Activated T-cell treated with anti-CD3 and anti-CD28 coated beads, Interleukin-2, amount 50 U/mL, for 48 hours (primary cell): ENCODE measurements at places on chromosomes 1 and 21.

- no peak for DNase-seq
These were observed 20.9 kb upstream of the SLC1A7 start for GRCh38 chr1:53163291-53163768.

GRCh38 chr1:92167151-92167550 is 50.6 kb upstream of the C1orf146 start:
- no peak for DNase-seq

- peak; percentile 11 for DNase-seq
These were observed 4.3 kb downstream of the TRIM46 start for GRCh38 chr1:155177918-155178281.

GRCh38 chr21:31351438-31351837 is 7.4 kb upstream of the TIAM1 start:
- DNase-seq, result no peak

DNA sequence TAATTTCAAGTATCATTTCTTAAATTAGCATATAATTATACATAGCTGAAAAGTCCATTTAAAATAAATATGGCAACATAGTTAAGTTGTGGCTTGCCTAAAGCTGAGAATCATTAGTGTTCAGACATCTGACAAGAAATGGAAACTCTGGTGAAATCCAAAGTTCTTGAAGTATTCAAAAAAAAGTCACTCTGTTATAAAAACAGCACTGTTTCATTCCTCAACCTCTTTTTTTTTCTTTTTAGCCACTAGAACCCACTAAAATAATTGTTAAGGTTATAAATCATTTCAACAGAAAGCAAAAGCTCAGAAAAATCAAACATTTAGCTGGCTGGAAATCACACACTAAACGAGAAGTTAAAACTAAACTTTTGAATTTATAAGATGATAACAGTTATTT is 476.7 kb downstream of the LTN1 start:
- DNase-seq, result no peak

- DNase-seq, result no peak
These were observed 125.5 kb downstream of the CHRM3 start for GRCh38 chr1:239511875-239512274.

- DNase-seq, result no peak
These were observed 28.6 kb upstream of the DISC1 start for GRCh38 chr1:231597971-231598370.

- no peak for DNase-seq
These were observed 14.5 kb downstream of the AXDND1 start for GRCh38 chr1:179380299-179380698.

DNA sequence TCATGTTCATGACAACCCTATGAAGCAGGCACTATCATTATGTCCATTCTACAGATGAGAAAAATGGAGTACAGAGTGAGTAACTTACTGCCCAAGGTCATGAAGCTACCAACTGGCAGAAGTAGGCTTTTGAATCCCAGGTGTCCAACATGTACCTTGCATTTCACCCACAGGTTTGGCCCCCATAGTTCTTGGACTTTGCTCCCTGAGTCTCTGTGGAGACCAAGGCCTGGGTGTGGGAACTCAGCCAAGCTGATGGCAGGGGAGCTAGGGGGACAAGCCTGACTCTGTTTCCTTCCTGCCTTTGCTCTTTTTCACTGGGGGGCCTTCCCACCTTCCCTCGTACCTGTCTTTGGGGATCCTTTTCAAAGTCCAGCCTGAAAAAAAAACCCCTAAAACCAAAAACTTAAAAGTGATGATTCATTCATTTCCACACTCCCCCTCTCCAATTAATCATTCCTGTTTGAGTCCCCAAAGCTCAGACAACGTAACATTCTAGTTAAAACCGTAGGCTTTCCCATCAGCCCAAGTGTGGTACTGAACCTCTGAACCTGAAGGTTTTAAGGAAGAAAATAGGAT is 8.5 kb upstream of the TTC22 start:
- DNase-seq, result no peak

GRCh38 chr1:89986020-89986419 is 8.9 kb upstream of the ZNF326 start:
- DNase-seq, result no peak

- DNase-seq, result no peak
These were observed 122.7 kb downstream of the MATN1 start for GRCh38 chr1:30600706-30601105.

- peak; percentile 44 for DNase-seq
These were observed 110.0 kb downstream of the GRIK3 start for GRCh38 chr1:36924282-36924811.

DNA sequence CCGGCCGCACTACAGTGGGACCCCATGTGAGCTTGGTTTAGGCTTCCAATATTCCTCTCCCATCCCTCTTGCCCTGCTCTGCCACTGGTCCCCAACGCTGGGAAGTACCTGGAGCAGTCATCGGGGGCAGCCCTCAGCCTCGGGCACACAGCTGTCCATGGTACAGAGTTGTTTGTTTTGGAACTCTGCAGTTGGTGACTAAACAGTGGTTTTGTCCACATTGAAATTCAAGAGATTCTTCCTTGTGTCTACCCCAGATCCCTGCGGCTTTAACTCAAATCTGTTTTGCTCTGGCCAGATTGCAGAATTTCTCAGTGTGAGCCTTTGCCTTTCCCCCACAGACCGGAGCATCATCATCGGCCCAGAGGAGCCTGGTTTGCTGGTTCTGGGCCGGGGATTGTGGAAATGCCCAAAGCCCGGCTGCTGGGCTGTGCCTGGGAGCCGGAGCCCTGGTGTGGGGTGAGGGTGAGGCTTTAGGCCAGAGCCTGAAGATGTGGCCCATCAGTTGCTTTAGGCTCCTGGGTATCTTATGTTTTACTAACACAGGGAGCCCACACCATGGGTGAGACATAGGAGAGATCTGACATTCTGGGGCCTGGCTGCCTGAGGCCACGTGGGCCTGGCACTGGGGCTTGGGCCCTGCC is 93.2 kb downstream of the ARHGEF10L start:
- DNase-seq, result no peak

GRCh38 chr1:160801836-160802580 is 6.0 kb downstream of the LY9 start:
- no peak for DNase-seq

GRCh38 chr21:26966649-26967061 is 233 bp downstream of the ADAMTS5 start:
- no peak for DNase-seq

DNA sequence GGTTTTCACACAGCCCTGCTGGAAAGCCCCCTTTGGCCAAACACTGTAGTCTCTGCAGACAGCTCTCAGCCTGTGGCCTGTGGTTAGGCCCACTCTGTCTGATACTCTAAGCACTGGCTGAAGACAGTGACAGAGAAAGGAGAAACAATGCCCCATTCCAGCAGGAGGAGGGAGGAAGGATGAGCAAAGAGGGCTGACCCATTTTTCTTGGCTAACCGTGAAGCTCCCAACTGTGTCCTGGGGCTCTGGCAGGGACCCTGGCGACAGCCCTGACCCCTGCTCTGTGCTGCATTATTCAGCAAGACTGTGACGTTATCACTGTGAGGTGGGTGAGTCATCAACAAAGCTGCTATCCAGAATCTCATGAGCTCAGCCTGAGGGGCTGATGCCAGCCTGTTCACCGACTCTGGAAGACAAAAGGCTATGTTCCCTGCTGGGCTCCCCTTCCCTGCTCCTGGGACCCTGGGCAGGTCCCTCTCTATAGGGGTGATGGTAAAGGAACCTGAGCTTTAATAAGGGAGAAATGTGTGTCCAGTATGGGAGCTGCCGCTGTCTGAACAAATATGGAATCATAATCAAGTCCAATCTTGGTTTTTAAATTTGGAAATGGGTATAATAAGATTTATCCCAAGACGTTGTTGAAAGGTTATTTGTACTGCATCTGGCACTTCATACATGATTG is 107.0 kb downstream of the RHOU start:
- no peak for DNase-seq

- no peak for DNase-seq
These were observed 27.5 kb downstream of the HUNK start for GRCh38 chr21:31900121-31900895.

GRCh38 chr1:92123868-92124267 is 43.7 kb downstream of the BTBD8 start:
- DNase-seq, result no peak

- DNase-seq, result no peak
These were observed 310.0 kb downstream of the PBX1 start for GRCh38 chr1:164868990-164869389.

- DNase-seq, result peak; percentile 43
These were observed 2.2 kb upstream of the ADORA3 start for GRCh38 chr1:111505641-111506119.

- DNase-seq, result no peak
These were observed 16.6 kb downstream of the TMCC2 start for GRCh38 chr1:205244384-205244783.

DNA sequence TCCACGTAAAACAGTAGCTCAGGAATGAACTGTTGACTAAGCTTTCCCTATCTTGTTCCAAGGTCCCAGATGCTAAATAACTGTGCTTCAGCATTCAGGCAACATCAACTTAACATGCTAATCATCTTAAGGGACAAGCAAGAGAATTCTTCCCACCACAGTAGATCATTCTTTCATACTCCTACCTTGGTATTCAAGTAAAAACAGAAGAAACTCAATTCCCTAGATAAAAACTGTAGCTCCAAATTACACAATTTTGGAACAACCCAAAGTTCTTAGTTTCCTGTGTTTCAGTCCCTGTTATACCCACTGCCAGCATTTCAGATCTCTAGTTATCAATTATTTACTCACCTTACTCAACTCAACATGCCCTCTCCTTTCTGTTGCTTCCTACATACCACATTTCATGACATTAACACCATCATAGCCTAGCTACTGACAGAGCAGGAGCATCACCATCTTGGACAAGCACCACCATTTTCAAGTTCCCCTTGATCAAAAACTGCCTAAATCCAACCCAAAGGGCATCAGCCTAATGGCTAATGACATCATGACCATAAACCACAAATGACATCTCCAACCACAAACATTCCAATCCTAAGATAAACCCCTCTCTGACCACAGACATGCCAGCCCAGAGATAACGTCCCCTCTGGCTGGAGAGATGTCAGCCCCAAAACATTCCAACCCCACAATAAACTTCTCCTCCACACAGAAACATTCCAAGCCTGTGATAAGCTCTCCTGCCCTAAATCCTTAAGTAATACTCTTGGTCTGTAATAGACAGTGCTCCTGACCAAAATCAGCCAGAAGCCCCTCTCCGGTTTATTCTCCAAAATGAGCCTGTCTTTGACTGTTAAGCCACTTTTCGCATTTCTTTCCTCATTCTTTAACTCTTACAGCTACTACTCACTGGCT is 191.2 kb downstream of the RERE start:
- no peak for DNase-seq

GRCh38 chr1:32758795-32759430 is 56.3 kb upstream of the SYNC start:
- no peak for DNase-seq

DNA sequence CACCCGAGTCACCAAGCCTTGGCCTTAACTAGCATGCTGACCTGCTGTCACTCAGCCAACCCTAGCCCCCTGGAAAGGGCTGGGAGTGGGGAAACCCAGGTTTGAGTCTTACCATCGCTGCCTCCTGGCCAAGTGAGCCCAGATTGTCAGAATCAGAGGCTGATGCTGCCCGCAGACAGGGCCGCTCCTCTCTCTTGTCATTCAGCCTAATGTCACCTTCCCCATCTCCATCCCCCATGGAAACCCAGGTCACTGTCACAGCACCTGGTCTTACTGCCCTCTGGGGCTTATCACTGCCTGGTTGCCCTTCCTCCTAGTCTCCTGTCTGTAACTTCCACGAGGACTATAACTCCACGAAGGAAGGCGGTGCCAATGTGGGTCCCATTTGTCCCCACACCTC is 53.6 kb upstream of the CASZ1 start:
- no peak for DNase-seq

DNA sequence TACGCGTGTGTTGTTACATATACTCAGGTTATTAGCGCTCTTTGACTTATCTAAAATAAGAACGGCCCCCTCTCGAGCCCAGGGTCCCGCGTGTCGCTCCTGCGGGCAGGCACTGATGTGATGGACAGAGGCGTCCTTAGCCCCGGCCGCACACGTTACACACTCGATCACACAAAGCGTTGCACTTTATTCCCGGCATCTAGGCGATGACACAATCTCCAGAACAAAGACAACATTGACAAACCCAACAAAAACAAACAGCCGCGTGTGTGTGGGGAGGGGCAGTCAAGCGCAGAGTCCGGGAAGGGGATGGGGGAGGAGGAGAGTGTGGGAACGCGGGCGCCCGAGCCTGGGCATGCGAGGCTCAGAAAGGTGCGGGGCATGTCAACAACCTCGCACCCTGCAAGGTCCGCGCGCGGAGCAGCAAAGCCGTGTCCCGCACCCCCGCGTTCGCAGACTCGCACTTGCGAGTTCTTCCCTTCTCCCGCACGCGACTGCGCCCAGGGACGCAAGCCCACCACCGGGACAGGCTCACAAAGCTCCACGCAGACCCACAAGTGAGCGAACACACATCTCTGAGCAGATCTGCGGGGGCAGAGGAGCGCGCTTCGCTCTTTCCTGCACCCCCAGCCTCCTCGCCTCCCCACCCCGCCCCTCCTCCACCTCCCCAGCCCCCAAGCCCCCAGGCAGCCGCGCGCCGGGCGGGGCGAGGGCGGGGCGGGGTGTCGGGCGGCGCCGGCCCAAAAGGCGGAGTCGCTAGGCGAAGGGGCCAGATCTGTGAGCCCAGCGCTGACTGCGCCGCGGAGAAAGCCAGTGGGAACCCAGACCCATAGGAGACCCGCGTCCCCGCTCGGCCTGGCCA is at the start of gene EFNA1:
TSS of gene EFNA1 (plus strand) at position 772 of the 862 bp plus-strand sequence. CDS start 102 bp downstream, outside the sequence.
- peak; percentile 64 for DNase-seq

DNA sequence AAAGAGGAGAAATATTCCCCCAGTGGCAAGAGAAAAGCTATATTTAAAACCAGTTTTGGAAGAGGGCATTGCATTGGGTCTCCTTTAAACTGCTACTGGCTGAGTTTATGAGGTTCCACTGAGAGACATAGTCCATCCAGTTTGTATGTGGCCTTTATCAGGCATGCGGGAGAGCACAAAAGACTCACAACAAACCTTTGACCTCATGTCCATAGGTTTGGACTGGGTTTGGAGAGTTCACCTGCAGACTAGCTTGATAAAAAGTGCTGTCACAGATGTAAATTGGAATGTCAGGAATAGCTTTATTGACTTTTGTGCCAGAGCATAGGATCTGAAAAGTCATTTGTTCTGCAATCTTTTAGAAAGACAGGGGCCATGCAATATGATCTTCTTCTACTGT is 131.0 kb upstream of the NRIP1 start:
- DNase-seq, result no peak

- DNase-seq, result no peak
These were observed 63.7 kb downstream of the NAV1 start for GRCh38 chr1:201602413-201603265.

GRCh38 chr1:103341377-103341880 is 184.1 kb upstream of the RNPC3 start:
- DNase-seq, result no peak

GRCh38 chr1:94284476-94284875 is 47.1 kb upstream of the ARHGAP29 start:
- DNase-seq, result no peak
